IPS-NIHi11 (cell line): ENCODE measurements at places on chromosomes 2 and 18.

DNA sequence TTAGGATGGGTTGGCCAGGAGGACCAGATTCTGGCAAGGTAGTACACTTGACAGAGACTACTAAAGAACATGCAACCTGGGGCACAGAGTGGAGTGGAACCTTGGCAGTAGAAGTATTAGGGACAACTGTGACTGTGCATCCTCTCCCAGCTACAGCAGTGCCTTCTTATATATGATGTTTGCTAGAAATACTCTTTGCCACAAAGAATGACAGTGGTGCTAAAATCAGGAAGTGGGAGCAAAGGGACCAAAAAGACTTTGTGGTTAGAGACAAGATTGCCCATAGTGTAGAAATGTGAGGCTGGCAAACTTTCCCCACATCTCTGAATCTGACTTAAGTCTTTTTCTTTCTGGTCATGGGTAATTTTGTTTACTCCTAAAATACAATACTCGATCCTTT lies 9.4 kb upstream of the SLC38A11 start:
- no peak for DNase-seq

- peak; percentile 49 for DNase-seq
These were observed 899 bp downstream of the SLC1A4 start for GRCh38 chr2:64989982-64990614.

GRCh38 chr2:84539729-84540128 lies 23.4 kb downstream of the DNAH6 start:
- DNase-seq: no peak

DNA sequence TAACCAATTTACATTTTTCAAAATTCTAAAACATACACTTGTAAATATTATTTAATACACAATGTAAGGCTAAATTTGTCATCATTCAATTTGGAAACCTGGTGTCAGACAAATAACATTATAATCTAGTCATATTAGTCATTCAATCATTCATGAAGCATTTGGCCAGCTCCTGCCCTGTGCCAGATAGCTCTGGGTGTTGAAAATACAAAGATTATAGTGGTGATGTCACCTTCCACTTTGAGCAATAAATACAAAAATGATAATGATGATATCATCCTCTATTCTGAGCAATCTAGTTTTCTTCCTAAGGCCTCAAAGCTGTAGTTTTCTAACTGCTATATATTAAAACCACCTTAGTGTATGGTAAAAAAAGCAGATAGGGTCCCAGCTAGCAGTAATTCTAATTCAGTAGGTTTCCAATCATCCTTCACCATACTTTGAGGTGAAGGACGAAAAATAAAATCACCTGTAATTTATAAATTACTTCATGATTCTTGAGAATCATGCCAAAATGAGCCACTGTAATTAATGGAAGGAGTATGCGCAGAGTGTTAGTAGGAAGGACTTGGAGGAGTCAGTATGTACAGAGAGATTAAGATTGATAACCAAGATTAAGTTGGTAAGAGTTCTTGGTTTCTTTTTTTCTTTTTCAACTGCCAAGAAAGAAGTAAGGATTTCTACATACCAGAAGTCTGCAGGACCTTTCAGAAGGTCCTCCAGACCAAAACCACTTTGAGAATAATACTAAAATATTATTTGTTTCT lies 23.2 kb downstream of the MEMO1 start:
- no peak for DNase-seq

DNA sequence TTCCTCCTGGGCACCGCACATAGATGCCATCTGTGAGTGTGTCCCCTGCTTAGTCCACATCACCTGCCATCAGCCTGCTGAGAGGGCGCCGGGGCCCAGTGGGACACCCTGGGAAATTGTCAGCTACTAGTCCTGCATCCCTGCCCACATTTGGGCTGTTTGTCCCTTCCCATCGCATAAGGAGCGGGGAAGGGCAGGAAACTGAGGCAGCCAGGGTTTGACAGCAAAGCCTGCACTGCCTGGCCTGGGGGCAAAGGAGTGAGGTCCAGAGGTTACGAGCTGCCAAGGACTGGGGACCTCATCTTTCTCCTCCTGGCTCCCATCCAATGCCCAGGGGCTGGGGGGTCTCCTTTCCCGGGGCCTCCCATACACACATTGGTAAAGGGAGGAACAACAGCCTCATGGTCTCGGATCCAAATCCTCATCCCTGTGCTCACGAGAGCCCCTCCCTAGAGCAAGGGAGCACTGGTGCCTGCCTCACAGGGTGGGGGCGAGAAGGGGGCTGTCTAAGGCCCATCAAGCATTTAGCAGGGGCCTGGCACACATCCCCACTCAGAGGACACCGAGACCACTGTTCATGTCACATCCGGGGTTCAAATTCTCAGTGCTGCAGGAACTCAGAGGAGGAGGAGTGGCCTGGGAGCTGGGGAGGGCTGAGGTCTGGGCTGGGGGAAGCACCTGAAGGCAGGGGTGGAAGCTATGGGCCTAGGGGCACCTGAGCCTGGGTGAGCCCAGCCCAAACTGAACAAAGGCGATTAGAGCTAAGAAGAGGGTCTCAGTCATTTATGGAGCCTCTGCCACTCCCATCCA lies 113.8 kb downstream of the SMAD7 start:
- no peak for DNase-seq
